Testis (tissue), 5 donors: ENCODE measurements at places on chromosomes 7 and 10. TPM values are rescaled to one million over a fixed set of nuclear protein-coding genes. Genes with fewer than 3 reads are reported as not detected.

Gene GPER1
- 3.2 TPM for total RNA-seq

Gene PTER
- total RNA-seq: 5.8 TPM

Gene RAB18
- 53.1 TPM for total RNA-seq

Gene MRPS33
- total RNA-seq: 28.8 TPM

Gene FAM25C
- total RNA-seq: not detected

Gene CNTNAP2
- 4.4 TPM for total RNA-seq

Gene KIF11
- total RNA-seq: 14.6 TPM

Gene LIPN
- total RNA-seq: 0.31 TPM

- peak; percentile 77 for DNase-seq
- H3K4me1 ChIP-seq: no peaks in the 10 kb centered on the region
- H3K27ac ChIP-seq: no peak overlapping the region
- H3K4me3 ChIP-seq: peak overlapping the region; percentile 20
Measured at GRCh38 chr10:2207246-2207922, 470.1 kb upstream of the ADARB2 start.

GRCh38 chr7:22992874-22993840 is 20.8 kb downstream of the HYCC1 start:
- no peaks in the 10 kb centered on the region for H3K4me1 ChIP-seq
- H3K27me3 ChIP-seq: no peaks in the 10 kb centered on the region
- no peaks in the 10 kb centered on the region for H3K36me3 ChIP-seq
- H3K27ac ChIP-seq: no peak overlapping the region
- no peak overlapping the region for H3K4me3 ChIP-seq

DNA sequence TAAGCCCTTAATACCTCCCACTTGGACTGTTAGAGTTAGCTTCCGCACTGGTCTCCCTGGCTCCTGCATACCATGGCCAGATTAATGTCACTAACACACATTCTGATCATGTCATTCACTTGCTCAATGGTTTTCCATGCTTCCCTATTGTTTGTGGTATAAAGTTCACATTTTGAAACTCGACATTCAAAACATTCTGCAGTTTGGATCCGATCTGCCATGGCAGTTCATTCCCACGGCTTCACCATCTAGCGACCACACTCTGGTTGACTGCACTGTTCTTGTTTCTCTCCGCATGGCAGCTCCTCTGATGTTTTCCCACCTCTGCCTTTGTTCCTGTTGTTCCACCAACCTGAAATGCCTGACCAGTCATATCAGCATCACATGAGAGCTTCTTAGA is 87.4 kb upstream of the WAC start:
- no peaks in the 10 kb centered on the region for H3K4me1 ChIP-seq
- H3K27ac ChIP-seq: no peak overlapping the region
- H3K27me3 ChIP-seq: no peaks in the 10 kb centered on the region
- no peak overlapping the region for H3K4me3 ChIP-seq
- no peak for DNase-seq

- no peaks in the 10 kb centered on the region for H3K36me3 ChIP-seq
- DNase-seq: no peak
- H3K27ac ChIP-seq: no peak overlapping the region
- H3K4me3 ChIP-seq: no peak overlapping the region
- no peaks in the 10 kb centered on the region for H3K4me1 ChIP-seq
Measured at GRCh38 chr10:76202777-76203176, 771.4 kb downstream of the LRMDA start.

- H3K27me3 ChIP-seq: no peaks in the 10 kb centered on the region
- H3K27ac ChIP-seq: no peak overlapping the region
- no peak overlapping the region for H3K4me3 ChIP-seq
- no peaks in the 10 kb centered on the region for H3K36me3 ChIP-seq
- H3K4me1 ChIP-seq: no peaks in the 10 kb centered on the region
Measured at GRCh38 chr7:52897288-52897687, 138.1 kb upstream of the POM121L12 start.

DNA sequence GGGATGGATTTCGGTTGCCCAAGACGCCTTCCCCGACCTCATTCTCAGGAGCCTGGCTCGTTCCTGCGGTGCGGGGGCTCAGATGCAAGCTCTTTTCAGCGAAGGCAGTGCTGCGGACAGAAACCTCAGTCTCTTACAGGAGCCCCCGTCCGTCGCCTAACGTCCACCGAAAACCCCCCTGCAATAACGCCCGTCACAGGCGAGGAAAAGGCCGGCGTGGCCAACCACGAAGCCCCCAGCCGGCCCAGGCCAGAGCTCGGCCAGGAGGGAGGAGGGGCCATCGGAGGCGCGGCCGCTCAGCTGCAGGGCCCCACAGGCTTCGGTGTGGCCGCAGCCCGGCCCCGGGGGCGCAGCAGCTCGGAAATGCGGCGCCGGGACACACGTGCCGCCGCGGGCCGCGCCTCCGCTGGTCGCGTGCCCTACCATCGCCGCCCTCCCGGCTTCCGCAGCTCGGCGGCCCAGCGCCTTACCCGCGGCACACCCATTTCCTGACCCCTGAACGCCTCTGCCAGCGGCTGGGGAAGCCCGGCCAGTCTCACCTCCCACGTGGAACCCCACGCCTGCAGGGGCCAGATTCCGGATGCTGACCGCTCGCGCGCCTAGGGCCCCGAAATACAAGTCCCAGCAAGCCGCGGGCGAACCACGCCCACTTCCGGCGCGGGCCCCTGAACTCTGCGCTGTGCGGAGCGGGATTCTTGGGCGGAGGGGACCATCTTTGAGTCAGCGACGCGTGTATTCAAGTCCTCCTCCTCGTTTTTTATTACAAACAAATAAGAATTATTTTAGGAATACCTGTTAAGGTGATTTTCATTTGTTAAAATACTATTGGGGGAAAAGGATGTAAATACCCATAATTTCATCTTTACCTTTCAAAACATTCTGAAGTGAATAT is at the start of gene ZNF239:
TSS of gene ZNF239 (minus strand) at position 616 of the 892 bp plus-strand sequence. CDS start 16,537 bp downstream, outside the sequence.
- H3K4me1 ChIP-seq: no peaks in the 10 kb centered on the region
- peak within 1 kb of the TSS; percentile 74 for H3K4me3 ChIP-seq
- H3K27ac ChIP-seq: peak within 1 kb of the TSS; percentile 73

DNA sequence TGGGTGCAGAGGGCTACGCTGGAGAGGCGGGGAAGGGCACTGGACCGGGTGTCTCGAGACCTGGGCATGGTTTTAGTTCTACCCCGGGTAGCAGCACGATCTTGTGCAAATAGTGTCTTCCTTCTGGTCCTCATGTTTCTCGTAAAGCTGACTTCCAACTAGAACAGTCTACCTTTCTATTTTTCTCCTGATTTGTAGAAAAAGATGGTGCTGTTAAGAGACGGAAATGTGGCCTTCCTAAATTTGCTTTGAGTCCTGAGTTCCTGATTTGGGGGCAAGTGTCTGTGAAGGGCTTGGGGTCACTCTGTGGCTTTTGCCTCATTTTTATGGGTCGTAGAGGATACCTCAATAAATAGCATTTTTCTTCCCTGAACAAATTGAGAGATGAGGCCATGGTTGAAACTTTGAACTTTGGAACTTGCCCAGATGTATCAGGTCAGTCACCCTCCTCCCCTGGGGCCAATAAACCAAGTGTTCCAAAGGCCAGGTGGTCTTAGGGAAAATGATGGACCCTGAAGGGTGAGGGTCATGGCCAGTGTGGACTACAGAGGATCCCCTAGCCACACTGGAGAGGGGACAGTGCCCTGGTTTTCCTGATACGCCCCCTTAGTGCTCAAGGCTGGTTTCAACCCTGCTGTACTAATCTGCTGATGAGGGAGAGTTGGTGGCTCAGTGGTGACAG is 45.2 kb downstream of the GRK5 start:
- no peak for DNase-seq
- H3K4me3 ChIP-seq: no peak overlapping the region
- H3K27me3 ChIP-seq: no peaks in the 10 kb centered on the region
- peaks cover 27% of the 10 kb centered on the region for H3K4me1 ChIP-seq

- H3K27ac ChIP-seq: no peak overlapping the region
- no peaks in the 10 kb centered on the region for H3K27me3 ChIP-seq
- H3K4me1 ChIP-seq: no peaks in the 10 kb centered on the region
- no peak overlapping the region for H3K4me3 ChIP-seq
- no peak for DNase-seq
Measured at GRCh38 chr10:97128039-97128492, 57.7 kb downstream of the SLIT1 start.

- no peaks in the 10 kb centered on the region for H3K36me3 ChIP-seq
- no peak overlapping the region for H3K27ac ChIP-seq
- no peak for DNase-seq
- no peaks in the 10 kb centered on the region for H3K4me1 ChIP-seq
- no peak overlapping the region for H3K4me3 ChIP-seq
Measured at GRCh38 chr7:149181450-149181790, 13.9 kb upstream of the ZNF282 start.

DNA sequence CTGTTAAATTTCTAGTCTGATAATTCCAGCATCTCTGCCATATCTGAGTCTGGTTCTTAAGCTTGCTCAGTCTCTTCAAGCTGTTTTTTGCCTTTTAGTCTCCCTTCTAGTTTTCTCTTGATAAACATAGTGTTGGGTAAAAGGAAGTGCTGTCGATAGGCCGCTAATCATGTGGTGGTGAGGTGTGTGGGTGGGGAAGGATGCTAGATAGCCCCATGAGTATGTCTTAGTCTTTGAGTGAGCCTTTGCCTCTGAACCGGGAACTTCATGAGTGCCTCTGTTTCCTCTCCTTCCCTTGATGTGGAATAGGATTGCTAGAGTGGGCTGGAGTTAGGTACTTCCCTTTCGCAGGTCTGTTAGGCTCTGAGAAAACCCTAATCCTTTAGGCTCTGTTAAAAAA is 441.8 kb downstream of the INHBA start:
- DNase-seq: no peak
- no peak overlapping the region for H3K27ac ChIP-seq
- H3K4me1 ChIP-seq: no peaks in the 10 kb centered on the region
- no peak overlapping the region for H3K4me3 ChIP-seq
- no peaks in the 10 kb centered on the region for H3K36me3 ChIP-seq

GRCh38 chr10:78333362-78334143 is 299.9 kb downstream of the RPS24 start:
- no peaks in the 10 kb centered on the region for H3K36me3 ChIP-seq
- no peaks in the 10 kb centered on the region for H3K27me3 ChIP-seq
- no peak overlapping the region for H3K27ac ChIP-seq
- no peak for DNase-seq

- DNase-seq: no peak
- no peaks in the 10 kb centered on the region for H3K36me3 ChIP-seq
- no peaks in the 10 kb centered on the region for H3K27me3 ChIP-seq
- no peak overlapping the region for H3K4me3 ChIP-seq
- no peak overlapping the region for H3K27ac ChIP-seq
Measured at GRCh38 chr10:107847620-107848019, 683.1 kb upstream of the SORCS1 start.

- H3K4me3 ChIP-seq: no peak overlapping the region
- no peak overlapping the region for H3K27ac ChIP-seq
- no peaks in the 10 kb centered on the region for H3K4me1 ChIP-seq
- H3K27me3 ChIP-seq: no peaks in the 10 kb centered on the region
- H3K36me3 ChIP-seq: no peaks in the 10 kb centered on the region
Measured at GRCh38 chr10:125451319-125451718, 231.6 kb downstream of the TEX36 start.

- no peak overlapping the region for H3K4me3 ChIP-seq
- H3K36me3 ChIP-seq: no peaks in the 10 kb centered on the region
- H3K4me1 ChIP-seq: peaks cover 16% of the 10 kb centered on the region
- no peak for DNase-seq
Measured at GRCh38 chr7:102991540-102992214, 78.9 kb downstream of the LRRC17 start.

GRCh38 chr10:35758076-35758475 is 116.0 kb upstream of the FZD8 start:
- no peaks in the 10 kb centered on the region for H3K27me3 ChIP-seq
- no peaks in the 10 kb centered on the region for H3K4me1 ChIP-seq
- H3K36me3 ChIP-seq: no peaks in the 10 kb centered on the region
- DNase-seq: no peak
- H3K27ac ChIP-seq: no peak overlapping the region

DNA sequence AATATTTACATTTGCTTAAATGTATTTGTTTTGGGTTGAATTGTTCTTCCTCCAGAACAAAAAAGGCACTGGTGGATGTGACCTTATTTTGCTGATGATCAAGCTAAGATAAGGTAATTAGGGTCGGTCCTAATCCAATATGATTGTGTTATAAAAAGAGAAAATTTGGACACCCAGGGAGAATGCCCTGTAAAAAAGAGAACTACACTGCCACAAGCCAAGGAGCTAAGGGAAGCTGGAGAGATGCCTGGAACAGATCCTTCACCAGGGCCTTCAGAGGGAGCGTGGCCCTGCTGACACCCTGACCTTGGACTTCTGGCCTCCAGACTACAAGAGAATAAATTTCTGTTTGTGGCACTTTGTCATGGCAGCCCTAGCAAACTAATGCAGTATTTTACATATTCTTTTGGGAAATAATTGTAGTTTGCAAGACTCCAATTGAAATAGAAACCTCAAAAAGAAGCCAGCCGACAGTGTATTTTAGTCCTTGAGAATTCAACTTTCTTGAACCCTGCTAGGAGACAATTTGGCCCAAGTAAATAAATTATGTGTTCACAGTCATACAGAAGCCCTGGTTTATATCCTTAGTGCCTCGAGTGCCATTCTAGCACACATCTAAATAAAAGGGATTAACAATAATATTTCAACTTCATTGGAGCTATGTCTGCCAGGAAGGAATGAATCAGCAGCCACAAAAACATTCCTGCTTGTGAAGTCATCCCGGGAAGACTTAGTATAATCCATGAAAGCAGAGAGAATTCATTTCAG is 164.6 kb downstream of the PKD1L1 start:
- H3K4me3 ChIP-seq: no peak overlapping the region
- no peaks in the 10 kb centered on the region for H3K27me3 ChIP-seq
- peaks cover 31% of the 10 kb centered on the region for H3K4me1 ChIP-seq

GRCh38 chr10:32226624-32227023 is 120.3 kb downstream of the EPC1 start:
- H3K27me3 ChIP-seq: no peaks in the 10 kb centered on the region
- no peaks in the 10 kb centered on the region for H3K36me3 ChIP-seq
- DNase-seq: no peak
- no peaks in the 10 kb centered on the region for H3K4me1 ChIP-seq
- H3K4me3 ChIP-seq: no peak overlapping the region

GRCh38 chr10:70834441-70835151 is 18.8 kb downstream of the SGPL1 start:
- peaks cover 17% of the 10 kb centered on the region for H3K4me1 ChIP-seq
- H3K36me3 ChIP-seq: no peaks in the 10 kb centered on the region
- no peak for DNase-seq
- no peak overlapping the region for H3K4me3 ChIP-seq
- H3K27me3 ChIP-seq: no peaks in the 10 kb centered on the region

DNA sequence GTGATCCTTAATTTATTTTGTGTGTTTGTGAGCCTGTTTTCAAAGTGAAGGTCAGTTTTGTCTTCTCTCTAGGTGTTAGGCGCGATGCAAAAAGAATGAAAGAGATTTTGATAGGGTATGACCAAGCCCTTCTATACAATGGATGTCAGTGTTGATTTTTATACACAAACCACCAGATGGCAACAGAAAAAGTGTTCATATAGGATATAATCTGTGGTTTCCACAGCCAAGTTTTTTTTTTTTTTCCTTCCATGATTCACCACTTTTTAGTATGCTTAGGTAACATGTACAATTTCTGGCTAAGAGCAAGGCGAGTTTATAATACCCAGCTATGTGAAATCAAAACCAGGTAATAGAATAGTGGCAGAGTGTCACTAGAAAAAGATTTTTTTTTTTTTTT is 8.1 kb downstream of the SDK1 start:
- no peaks in the 10 kb centered on the region for H3K36me3 ChIP-seq
- H3K27ac ChIP-seq: no peak overlapping the region
- no peaks in the 10 kb centered on the region for H3K4me1 ChIP-seq
- H3K27me3 ChIP-seq: no peaks in the 10 kb centered on the region
